ENCODE measurements at places on chromosomes 13 and 19. TPM values are rescaled to one million over a fixed set of nuclear protein-coding genes. Genes with fewer than 3 reads are reported as not detected.

Gene STAP2
- total RNA-seq, result 3.1 TPM

Gene STOML3
- not detected for total RNA-seq

Gene FLT3
- total RNA-seq, result not detected

Gene KLK10
- 0.12 TPM for total RNA-seq

Gene BIVM
- total RNA-seq, result 32.9 TPM

Gene MPV17L2
- 9.7 TPM for total RNA-seq

Gene BSG
- 392 TPM for total RNA-seq

Gene GFY
- total RNA-seq, result not detected

Gene BORA
- total RNA-seq, result 6.0 TPM

Gene ACP7
- 1.1 TPM for total RNA-seq

Gene PCDH17
- 1.3 TPM for total RNA-seq

Gene TSSK6
- total RNA-seq, result 1.3 TPM

Gene CRX
- total RNA-seq, result not detected

Gene PSG6
- not detected for total RNA-seq

Gene ZGLP1
- total RNA-seq, result 1.8 TPM

Gene KIR2DL3
- not detected for total RNA-seq

Gene CEACAM6
- not detected for total RNA-seq

Gene FGF21
- not detected for total RNA-seq

Gene ZNRF4
- total RNA-seq, result not detected

Gene LILRB3
- total RNA-seq, result not detected

Gene MAP4K1
- total RNA-seq, result not detected

Gene CD177
- total RNA-seq, result not detected

Gene SIGLEC8
- not detected for total RNA-seq

Gene TSKS
- total RNA-seq, result not detected

Gene ZNF69
- 8.3 TPM for total RNA-seq

Gene YJEFN3
- 0.24 TPM for total RNA-seq

Gene SPRY2
- total RNA-seq, result 26.3 TPM

Gene FAM216B
- total RNA-seq, result not detected

Gene RGS9BP
- 0.81 TPM for total RNA-seq

Gene CKM
- total RNA-seq, result not detected

Gene DZIP1
- total RNA-seq, result 49.5 TPM

Gene ZNF728
- total RNA-seq, result 0.49 TPM

Gene IGSF23
- total RNA-seq, result not detected

Gene DCLK1
- total RNA-seq, result 21.1 TPM

All from hair follicle dermal papilla cell (primary cell).